ENCODE measurements at places on chromosomes 4 and X.

DNA sequence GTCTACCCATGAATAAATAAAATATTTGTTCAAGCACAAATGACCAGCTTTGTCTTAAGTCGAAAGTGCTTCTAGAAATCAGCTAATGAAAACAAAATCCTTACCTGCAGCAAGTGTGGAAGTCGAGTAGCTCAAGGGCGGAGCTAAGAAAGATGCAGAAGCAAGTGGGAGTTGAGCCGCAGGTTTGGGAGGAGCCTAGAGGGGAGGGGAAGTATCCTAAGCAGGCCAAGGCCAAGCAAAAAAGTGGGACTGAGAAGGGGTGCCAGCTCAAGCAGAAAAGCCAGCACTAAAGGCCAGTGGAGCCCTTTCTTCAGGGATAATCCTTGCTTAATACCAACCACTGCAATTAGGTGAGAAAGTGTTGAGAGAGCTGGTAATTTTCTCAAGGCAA is 60.8 kb downstream of the DLG3 start:
- DNase-seq = no peak

- no peak for DNase-seq
Measured at GRCh38 chr4:14916554-14917297, 85.6 kb upstream of the CPEB2 start.

- no peak for DNase-seq
Measured at GRCh38 chr4:58247792-58248191, 1137.6 kb upstream of the IGFBP7 start.

DNA sequence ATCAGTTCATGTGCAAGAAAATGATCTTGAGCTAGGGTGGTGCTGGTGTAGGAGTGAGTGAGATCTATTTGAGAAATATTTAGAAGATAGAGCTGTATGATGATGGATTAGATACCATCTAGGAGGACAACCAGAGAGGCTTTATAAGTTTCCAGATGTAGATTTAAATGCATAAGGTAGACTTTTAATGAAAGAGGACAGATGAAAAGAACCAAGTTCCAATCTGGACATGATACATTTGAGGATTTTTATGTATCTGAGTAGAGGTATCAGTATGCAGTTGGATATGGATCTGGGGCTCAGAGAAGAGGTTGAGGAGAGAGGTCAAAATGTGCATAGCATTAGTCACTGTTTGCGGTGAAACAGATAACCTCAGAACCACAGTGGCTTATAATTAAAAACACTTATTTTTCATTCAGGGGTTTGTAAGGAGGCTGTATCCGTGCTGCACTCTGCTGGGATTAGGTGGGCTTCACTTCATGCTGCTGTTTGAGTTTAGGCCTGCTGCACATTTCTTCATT is 348.7 kb downstream of the BMPR1B start:
- DNase-seq = no peak

GRCh38 chr4:148914301-148914700 is 472.1 kb upstream of the NR3C2 start:
- DNase-seq = no peak

DNA sequence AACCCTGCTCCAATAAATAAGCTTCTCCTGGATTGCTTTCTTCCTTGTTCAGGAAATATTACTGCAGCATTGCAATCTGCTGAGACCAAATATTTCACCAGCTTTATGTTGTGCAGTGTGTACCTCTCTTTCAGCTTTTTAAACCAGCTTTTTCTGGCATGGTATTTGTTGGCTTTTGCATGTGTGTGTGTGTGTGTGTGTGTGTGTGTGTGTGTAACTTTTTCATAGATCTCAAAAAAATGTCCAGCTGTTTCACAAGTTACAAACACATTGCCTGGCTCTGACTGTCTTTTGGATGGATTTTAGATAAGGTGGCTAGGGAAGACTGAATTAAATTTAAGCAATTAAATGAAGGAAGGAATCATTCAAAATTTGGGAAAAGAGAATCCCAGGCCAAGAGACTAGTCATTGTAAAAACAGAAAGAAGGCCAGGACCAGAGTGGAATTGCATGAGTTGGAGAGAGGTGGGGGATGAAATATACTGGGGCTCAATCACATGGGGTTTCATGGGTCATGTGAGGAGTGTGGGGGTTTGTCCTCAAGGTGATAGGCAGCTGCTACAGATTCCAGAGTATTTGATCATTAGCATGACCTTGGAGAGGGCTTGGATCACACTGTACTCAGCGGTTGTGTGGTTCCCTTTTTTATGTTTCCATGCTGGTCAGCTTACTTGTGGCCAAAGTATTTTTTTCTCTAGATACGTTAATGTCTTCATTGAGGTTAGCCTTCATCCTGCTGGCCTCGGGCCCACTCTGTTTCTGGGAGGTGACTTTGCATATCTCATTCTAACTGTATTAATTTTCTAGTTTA is 357.7 kb upstream of the BOD1L1 start:
- no peak for DNase-seq
